ENCODE measurements at places on chromosomes 5 and 9. TPM values are rescaled to one million over a fixed set of nuclear protein-coding genes. Genes with fewer than 3 reads are reported as not detected.

GRCh38 chr5:23631302-23632045 is 124.1 kb downstream of the PRDM9 start:
- no peak for DNase-seq

The AGPAT2 gene
- total RNA-seq, result 19.4 TPM

DNA sequence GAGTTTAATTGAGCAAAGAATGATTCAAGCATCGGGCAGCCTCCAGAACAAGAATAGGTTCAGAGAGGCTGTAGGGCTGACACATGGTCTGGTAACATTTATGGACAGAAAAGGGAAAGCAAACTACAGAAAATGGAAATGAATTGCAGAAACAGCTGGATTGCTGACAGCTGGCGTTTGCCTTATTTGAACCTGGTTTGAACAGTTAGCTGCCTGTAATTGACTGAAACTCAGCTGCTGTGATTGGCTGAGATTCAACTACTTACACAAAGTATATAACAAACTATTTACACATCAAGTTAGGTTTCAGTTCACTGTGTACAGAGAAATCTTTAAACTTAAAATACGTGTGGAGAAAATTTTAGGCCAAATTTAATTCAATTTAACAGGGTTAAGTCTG is 441.7 kb downstream of the PRELID2 start:
- no peak for DNase-seq

GRCh38 chr9:79912318-79913070 is 340.7 kb downstream of the TLE4 start:
- no peak for DNase-seq

DNA sequence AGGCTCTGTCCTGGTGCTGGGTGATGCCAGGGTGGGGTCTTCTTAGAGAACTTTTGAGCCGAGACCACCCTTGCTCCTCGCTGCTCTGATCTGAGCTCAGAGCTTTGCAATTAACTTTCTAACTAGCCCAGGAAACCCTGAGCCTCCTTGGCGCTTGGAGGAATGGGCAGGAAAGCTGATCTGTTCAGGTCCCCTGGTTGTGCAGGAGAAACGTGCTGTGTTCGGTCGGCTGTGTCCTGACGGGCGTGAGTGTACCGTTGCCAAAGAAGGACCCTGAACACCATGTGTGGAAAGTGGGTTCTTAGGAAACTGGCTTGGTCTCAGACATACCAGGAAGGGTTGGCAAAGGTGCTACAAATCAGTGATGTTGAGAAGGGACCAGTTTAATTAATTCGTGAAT is 1.8 kb downstream of the TCF7 start:
- DNase-seq, result no peak

- no peak for DNase-seq
Observed at GRCh38 chr9:109904666-109905065, 124.7 kb downstream of the PALM2AKAP2 start.

GRCh38 chr9:98186236-98186635 is 6.2 kb downstream of the CORO2A start:
- DNase-seq, result no peak

- no peak for DNase-seq
Observed at GRCh38 chr9:34139477-34140146, 13.1 kb upstream of the DCAF12 start.

Data from natural killer cell (primary cell).